ENCODE measurements at places on chromosomes 2 and 18.

GRCh38 chr2:64367444-64368232 is 86.3 kb upstream of the LGALSL start:
- DNase-seq, result no peak

- DNase-seq, result no peak
These were observed 91.1 kb upstream of the ZNF804A start for GRCh38 chr2:184507254-184507653.

GRCh38 chr2:14602309-14602708 is 30.2 kb upstream of the LRATD1 start:
- DNase-seq, result no peak

GRCh38 chr2:217048730-217049129 is 188.9 kb upstream of the TNP1 start:
- DNase-seq, result no peak

GRCh38 chr2:171966235-171966634 is 33.5 kb upstream of the METAP1D start:
- no peak for DNase-seq

DNA sequence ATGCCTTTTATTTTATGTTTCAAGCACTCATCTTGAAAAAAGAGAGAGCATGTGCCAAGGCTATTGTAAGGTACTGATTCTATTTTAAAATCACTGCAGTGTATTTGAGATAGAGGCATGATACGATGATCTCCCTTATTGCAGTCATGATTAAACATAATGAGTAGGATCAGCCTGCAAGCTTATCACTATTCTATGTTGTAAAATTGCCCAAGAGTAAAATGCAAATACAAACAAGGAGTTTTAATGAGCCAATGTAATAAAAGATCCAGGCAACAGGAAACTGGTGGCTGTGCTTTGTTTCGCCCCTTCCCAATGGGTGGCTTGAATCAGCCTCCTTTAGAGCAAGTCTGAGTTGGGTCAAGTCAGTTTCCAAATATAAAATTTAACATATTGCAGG is 116.4 kb upstream of the RBMS1 start:
- DNase-seq, result no peak

- no peak for DNase-seq
These were observed 32.5 kb downstream of the DOCK10 start for GRCh38 chr2:225009768-225010167.

GRCh38 chr2:71813807-71814470 is 333.7 kb downstream of the CYP26B1 start:
- DNase-seq, result no peak

GRCh38 chr2:122480501-122481243 is 725.2 kb downstream of the TSN start:
- no peak for DNase-seq

- DNase-seq, result no peak
These were observed 889.1 kb upstream of the GCFC2 start for GRCh38 chr2:76599732-76600368.

DNA sequence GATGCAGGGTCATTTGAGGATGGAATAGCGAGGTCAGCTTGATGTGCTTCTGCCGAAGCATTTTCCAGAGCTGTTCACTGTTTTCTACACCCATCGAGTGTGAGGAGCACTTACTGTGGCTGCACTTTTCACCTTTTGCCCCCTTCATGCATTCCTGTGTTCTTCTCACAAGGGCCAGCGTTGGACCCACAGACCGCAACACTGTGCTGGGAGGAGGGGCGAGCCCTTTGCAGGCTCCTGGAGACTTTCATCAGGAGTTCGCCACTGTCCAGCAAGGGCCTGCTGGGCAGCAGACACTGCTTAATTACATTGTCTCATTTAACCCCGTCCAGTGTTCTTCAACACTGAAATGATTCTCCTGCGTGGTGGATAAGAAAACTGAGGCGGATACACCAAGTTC is 29.9 kb downstream of the CYP26B1 start:
- DNase-seq, result no peak

DNA sequence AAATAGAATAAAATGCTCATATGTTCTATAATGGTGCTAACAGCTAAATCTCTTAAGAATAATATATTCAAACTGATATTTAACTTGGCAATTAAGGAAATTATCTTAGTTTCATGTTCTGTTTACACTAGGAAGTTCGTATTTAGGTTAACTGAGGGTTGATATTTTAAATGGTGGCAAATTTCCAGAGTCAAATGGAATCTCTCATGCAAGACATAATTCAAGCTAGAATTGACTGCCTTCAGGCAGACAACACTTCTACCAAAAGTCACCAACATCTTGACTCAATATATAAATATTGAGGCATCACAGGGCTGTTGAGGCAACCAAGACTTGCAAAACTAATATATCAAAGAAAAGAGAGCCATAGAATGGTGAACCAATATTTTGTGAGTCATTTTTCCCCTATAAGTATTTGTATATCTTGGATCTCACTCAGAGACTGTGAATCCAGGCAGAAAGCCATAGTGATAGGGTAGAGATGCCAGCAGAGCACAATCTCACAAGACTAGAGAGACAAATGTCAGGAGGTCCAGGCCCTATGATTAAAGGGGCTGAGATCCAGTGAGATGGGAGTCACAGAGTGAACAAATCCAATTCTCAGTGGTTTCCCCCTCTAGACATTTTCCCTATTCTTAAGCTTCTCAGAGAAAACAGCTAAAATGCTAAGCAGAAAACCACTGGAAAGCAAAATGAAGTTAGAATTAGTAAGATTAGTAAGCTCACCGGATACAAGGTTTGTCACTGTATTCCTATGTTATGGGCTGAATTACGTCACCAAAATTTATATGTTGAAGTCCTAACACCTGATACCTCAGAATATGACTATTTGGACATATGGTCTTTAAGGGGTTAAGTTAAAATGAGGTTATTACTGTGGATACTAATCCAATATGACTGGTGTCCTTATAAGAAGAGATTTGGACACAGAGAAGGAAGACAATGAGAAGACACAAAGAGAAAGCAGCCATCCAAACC is 358.2 kb upstream of the UBE2E3 start:
- no peak for DNase-seq

DNA sequence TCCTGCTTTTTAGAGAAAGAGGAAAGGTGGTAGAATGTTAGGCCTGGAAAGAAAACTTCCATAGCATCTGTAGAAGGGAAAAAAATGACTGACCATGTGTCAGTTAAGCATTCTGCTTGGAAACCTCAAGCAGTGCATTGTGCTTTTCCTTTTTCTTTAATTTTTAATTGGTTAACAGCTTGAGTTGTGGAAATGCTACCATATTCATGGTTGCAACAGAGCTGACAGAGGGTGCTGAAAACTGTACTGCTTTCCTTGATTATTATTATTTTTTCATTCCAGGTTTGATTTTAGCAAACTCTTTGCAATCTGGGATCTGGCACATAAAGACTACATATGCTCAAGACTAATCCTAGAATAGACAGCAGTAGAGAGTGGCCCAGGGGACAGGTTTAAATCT is 404.5 kb downstream of the EPHA4 start:
- no peak for DNase-seq

GRCh38 chr18:13647761-13648160 is 78.6 kb downstream of the FAM210A start:
- no peak for DNase-seq

GRCh38 chr2:44200759-44201158 is 32.1 kb downstream of the PPM1B start:
- no peak for DNase-seq

- no peak for DNase-seq
These were observed 5.6 kb downstream of the PHLPP1 start for GRCh38 chr18:62720766-62721613.

- DNase-seq, result no peak
These were observed 462.7 kb upstream of the CDH20 start for GRCh38 chr18:60870261-60871153.

DNA sequence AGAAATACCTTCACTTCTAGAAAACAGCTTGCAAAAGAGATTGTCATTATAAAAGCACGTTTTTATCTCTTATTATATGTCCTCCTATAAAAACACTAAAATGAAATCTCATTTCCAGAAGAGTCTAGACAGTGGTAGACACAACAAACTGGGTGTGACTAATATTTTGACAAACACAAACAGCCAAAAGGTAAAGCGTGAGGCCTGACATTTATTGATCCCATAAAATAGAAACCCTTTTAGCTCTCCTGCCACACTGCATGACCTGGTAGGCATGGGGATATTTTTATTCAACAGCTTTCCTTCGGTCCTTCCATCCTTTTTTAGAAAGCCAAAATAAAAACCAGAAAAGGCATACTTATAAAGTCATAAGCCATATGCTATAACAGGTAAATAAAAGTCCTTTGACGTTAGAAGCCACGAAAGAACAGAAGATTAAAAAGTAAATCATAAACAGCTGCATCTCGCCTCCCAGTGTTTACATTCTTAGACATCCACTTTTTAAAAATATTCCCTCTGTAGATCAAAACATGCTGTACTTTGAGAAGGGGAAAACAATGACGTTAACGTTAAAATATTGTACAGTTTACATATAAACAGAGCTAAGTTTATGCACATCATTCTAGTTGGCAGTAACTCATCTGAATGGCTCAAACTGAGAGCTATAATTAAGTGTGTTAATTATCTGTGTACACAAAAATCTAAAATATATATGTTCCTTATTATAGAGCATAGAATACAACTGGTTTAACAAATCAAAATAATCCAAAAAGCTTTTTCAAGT is 44.6 kb downstream of the IRS1 start:
- DNase-seq, result no peak

DNA sequence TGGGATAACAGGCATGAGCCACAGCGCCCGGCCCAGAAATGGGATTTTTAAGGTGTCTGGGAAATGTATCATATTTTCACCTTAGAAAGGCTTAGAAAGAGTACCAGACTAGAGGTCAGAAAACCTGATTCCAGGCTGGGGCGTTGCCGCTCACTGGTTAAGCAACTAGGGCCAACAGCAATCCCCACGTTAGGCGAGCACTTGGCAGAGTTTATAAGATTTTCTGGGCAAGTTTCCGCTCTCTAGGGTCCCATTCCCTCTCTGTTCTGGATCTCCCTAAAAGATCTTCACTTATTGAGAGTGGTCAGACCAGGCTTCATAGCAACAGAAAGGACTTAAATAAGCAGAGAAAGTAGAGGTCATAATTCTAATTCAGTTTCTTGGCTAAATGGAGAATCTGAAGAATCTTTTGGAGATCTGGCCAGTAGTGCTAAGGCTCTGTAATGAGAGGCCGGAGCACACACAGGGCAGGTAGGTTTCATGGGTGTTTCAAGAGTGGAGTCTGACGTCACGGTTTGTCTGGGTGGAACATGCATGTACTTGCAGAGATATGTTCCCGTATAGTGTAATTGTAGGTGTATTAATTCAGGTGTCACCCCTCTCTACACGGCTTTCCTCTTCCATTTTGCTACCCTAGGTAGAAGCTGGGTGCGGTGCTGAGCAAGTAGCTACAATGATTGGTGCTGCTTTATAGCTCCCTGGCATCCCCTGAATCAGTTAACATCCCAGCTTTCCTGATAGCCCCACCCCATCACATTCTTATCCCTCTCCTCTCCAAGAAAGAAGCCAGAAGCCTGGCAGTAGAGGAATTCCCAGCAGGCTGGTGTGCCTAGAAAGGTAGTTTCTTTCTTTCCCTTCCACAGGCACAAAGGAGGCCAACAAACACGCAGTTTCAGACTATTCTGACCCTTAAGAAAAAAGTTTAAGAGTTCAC is 4.4 kb upstream of the SMAD7 start:
- no peak for DNase-seq

GRCh38 chr2:212712991-212713390 is 174.4 kb upstream of the ERBB4 start:
- no peak for DNase-seq

DNA sequence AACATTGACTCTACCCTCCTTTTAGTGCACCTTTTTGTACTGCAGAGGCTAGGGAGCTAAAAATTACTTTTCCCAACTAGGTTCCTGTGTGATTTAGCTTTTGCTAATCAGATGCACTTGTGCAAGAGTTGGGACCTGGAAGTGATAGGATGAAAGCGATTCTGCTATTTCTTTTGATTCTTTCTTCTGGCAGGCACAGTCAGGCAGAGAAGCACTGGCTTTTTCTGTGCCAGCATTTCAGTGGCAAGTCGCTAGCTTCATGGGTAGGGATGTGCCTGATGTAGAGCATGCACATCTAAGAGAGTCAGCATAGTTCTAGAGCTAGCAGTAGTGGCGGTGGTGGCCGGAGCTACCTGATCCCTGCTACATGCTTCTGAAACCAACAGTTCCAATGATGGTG is 89.8 kb downstream of the MDH1 start:
- no peak for DNase-seq

DNA sequence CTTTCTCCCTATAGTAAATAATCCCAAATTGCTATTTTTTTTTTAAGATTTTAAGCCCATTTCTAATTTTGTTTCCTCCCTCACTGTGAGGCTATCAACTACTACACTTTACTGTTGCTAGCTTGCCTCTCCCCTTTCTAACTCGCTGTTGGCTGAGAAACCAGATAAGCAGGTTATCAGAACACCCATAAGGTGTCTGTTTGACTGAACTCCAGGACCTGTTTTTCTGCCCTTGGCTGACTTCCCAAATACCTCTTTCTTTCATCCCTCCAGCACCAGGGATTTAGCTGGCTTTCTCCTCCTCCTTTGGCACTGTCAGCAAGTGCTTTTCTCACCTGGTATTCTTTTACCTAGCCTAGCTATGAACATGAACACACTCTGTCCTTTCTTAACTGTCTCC is 11.1 kb downstream of the TRAK2 start:
- DNase-seq, result no peak

GRCh38 chr2:137938204-137938603 is 26.1 kb upstream of the HNMT start:
- DNase-seq, result no peak

DNA sequence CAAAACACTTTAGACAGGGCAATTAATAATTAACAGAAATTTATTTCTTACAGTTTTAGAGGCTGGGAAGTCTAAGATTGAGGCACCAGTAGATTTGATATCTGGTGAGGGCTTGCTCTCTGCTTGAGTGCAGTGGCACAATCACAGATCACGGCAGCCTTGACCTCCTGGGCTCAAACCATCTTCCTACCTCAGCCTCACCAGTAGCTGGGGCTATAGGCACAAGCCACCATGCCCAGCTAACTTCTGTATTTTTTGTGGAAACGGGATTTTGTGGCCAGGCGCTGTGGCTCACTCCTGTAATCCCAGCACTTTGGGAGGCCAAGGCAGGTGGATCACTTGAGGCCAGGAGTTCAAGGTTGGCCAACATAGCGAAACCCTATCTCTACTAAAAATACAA is 29.0 kb upstream of the ACVR1 start:
- DNase-seq, result no peak

DNA sequence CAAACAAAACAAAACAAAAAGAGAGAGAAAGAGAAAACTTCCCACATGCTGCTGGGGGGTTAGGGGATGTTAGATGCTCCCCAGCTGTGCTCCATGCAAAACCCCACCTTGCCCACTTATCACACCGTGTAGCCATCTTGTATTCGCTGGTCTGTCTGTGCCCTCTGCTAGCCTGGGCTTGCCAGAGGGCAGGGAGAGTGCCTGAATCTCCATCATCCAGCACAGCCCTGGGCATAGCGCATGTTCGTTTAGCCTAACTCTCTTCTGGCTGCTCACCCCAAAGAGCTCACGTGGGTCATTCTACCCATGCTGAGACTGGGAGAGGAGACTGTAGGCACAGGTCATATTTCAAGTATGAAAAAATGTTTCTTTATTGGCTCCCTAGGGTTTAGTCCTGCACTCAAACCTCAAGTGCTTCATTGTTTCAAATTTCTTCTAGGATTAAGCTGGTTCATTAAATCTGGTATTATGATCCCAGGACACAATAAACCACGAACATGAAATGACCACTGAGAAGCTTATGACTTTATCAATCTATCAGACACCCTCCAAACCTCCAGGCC is 100.5 kb downstream of the KCNF1 start:
- DNase-seq, result no peak

GRCh38 chr18:43592269-43592668 is 315.0 kb upstream of the SYT4 start:
- DNase-seq, result no peak
